GM12892 (cell line): ENCODE measurements at places on chromosomes 6 and 20.

DNA sequence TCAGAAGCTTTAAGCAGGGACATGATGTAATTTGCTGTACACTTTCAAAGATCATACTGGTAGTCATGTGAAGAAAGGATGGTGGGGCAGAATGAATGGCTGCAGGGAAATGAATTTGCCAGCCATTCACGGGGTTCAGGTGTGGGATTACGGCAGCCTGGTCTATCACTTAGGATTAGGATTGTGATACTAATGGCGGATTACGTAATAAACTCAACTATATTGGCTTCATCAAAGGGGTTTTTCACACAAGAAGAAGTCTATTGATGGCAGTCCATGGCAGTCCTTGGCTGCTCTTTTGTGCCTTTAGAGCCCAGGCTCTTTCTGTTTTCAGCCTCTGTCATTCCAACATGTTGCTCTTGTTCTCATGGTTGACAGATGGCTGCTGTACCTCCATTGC, 12.6 kb upstream of the EEF1E1 start:
- no peak for DNase-seq

DNA sequence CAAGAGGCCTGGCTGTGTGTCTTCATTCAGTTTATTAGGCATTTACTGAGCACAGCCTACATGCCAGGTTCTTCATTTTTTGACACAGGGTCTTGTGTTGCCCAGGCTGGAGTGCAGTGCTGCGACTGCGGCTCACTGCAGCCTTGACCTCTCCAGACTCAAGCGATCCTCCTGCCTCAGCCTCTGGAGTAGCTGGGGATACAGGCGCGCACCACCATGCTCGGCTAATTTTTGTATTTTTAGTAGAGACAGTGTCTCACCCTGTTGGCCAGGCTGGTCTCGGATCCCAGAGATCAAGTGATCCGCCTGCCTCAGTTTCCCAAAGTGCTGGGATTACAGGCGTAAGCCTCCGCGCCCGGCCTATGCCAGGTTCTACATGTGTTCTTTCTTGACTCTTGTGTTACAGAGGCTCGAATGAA, 601 bp upstream of the ATRN start:
- no peak for DNase-seq

- DNase-seq, result no peak
These were observed 63.0 kb upstream of the THBS2 start for GRCh38 chr6:169316651-169317050.

- DNase-seq, result no peak
These were observed 313.7 kb downstream of the SOX4 start for GRCh38 chr6:21907291-21907690.

- no peak for DNase-seq
These were observed 49.1 kb downstream of the UTRN start for GRCh38 chr6:144334150-144334708.

DNA sequence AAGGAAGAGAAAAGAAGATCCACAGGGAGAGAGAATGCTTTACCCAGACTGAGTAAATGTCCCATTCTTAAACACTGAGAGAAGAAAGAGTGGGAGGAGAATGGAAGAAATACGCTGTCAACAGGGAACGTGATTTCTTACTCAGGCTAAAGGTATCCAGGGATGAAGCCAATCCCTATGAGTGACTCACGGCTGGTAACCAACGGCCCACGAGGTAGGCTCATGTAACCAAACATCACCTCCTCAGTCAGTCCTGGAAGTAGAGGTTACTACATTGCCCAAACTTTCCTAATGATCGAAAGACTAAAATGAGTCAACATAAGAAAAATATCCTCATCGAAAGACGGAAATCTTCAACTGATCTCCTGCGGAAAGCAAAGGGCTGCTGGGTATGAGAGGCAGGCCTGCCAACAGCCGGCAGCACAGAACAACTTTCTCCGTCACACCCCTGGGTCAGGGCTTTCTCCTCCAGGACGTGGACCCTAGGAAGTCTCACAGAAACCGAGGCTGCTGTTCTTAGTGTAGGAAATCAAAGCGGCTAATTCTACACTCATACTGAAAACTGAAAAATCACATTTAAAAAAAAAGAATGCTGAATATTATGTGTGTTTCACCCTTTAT, 292.6 kb downstream of the GMDS start:
- DNase-seq, result no peak

DNA sequence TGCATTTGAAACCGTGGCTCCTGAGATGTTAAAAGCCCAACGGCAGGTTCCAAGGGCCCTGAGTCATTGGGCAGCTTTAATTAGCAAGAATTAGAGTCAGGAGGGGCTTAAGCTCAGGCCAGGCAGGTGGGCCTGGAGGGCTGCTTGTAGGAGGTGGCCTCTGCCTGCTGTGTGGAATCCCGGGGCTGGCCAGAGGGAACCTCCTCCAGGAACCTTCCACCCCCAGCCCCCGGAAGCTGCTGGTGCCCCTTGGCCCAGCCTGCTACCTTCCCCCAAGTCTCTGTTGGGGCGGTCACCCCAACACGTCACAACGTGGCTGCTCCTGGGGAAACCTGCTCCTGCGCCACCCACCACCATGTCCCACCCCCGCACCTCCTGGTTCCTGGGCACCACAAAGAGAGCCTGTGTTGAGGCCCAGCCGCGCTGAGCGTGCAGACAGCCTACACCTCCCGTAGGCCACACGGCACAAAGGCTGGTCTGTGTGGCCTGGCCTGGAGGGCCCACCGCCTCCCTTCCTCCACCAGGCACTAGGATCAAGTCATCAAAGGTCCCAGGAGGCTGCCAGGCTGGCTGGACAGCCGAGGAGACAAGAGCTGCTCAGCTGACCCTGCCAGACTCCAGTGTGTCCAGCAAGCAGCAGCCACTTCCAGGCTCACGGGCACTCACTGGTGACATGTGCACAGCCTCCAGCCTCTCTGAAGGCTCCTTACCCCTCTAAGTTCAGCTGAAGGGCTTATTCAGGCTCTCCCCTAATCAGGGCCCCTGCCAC, 86.3 kb downstream of the SNX5 start:
- no peak for DNase-seq

DNA sequence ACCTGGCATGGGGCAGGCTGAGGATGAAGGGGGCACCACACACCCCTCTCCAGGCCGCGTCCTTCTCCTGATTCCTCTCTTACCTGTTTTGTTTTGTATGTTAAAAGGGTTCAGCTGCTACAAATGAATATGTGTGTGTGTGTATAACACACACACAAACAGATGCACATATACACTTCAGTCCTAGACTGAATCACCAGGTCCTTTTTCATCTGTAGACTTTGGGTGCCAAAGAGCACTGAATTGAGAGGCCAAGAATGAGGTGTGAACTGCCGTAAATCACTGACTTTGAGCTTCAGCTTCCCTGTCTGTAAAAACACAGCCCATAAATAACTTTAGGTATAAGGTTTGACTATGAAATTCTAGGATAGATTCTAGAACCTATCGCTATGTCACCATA, 40.5 kb downstream of the SULF2 start:
- no peak for DNase-seq

- no peak for DNase-seq
These were observed 2.0 kb downstream of the EEF1E1 start for GRCh38 chr6:8100159-8100854.
